BE2C (cell line): ENCODE measurements at places on chromosomes 2 and 18.

DNA sequence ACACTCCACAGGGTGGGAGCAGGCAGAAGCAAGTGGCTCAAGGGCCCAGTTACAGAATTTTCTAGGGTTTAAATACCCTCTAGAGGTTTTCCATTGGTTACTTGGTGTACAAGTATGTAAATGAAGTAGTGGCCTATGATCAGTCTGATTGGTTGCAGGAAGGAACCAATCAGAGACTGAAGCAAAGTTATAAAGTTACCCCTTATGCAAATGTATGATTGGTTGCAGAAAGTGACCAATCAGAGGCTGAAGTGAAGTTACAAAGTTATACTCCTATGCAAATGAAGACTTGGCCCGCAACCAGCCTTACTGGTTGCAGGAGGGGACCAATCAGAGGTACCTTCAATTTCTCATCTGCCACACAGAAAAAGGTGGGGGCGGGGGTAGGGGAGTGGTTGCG lies 154.6 kb downstream of the INO80D start:
- DNase-seq = peak; percentile 45

DNA sequence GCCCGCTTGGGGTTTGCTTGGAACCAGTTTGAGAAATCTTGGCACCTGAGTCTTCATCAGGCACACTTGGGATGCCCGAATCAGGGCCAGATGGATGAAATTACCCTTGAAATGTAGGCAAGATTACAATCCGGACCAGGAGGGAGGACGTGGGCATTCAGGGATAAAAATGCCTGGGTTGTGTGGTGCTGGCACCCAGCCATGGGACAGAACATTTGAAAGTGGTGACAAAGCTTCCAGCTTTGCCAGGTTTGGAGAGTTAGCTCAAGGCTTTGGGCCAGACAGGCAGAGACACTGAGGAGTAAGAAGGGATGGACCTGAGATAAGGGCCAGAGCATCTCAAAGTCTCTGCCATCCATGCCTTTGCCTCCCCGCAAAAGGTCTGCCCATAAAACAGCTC lies 182.2 kb downstream of the TTC32 start:
- DNase-seq = no peak

DNA sequence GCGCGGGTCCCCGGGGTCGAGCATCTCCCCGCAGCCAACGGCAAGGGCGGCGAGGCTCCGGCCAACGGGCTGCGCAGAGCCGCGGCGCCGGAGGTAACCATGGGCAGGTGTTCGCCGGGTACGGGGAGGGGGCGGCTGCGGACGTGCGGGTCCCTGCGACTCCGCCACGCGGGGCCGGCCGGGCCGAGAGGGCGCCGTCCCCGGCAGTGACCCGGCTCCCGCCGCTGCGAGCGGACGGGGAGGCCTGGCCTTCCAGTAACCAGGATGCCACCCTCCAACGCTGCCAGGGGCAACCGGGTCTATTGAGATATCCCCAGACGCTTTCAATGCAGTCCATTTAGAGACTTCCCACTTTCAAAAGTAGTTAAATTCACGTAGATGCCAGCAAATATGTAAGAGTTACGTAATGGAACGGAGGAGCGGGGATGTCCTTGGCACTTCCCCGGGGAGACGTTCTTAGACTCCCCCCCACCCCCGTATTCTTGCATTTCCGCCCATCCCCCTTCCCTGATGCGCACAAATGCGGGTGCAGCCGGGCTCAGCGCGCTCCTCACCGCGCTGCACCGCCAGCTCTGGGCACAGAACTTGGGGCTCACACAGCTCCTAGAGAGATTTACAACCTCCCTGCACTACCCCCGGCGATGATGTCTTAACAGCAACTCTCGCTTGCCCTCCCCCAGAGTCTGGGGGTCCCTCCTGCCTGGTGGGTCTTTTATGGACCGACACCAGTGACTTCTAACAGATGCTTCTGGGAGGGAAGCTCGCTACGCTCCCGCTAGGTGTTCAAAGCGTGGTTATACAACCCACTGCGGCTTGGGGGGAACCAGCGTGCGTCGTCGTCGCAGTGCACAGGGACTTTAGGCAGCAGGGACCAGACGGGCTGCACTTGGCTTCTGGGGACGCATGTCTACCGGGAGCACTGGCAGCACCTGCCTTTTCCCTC lies 657 bp downstream of the SGPP2 start:
- DNase-seq = no peak

GRCh38 chr18:34224423-34225217 lies at the start of gene NOL4:
Gene NOL4, minus strand, starts transcription at chr18:34224913. Its CDS starts 1,660 bp downstream, at chr18:34223253.
- DNase-seq = peak; percentile 89

DNA sequence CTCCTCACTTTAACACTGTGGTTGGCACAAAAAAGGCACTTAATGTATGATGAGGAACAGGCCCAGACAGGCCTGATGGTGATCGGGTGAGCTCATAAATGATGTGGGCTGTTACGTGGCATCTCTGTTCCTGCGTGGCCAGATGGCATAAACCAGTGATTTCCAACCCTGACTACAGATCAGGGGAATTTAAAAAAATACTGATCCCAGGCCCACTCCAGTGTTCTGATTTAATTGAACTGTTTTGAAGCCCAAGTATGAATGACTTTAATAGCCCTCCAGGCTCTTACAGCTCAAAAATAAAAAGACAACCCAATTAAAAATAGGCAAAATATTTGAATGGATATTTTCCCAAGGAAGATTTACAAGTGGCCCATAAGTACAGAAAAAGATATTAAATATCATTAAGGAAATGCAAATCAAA lies 48.2 kb downstream of the LIPG start:
- no peak for DNase-seq

DNA sequence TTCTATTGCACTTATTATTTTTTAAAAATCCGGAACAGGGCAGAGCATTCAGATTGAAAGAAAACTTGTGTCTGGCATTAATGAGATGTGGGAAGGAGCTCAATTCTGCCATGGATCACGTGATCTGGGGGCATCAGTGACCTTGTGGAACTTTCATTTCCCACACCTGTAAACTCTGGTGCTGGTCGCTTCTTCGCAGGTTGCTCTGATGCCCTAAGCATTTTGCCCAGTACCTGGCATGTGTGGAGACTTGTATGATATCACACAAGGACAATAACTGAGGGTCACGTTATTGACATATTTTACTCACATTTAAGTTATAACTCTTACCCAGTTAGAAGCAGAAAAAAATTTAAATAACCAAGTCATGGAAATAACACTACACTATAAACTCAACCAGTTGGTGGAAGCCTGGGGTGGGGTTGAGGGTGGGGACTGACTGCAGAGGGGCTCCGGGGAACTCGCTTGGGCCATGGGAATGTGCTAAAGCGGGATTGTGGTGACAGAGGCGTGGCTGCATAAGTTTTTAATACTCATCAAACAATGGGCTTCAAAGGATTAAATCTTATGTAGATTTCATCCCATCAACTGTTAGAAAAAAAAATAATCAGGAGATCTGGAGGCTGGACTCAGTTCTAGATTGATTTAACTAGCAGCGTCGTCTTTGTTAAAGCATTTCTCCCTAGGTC lies 36.5 kb downstream of the ST3GAL5 start:
- DNase-seq = no peak

GRCh38 chr18:51653507-51654213 lies 456.2 kb upstream of the MEX3C start:
- DNase-seq = no peak

- DNase-seq = no peak
Observed at GRCh38 chr18:79872527-79873444, 75.0 kb downstream of the KCNG2 start.

- no peak for DNase-seq
Observed at GRCh38 chr2:74887445-74887951, 53.6 kb downstream of the HK2 start.

DNA sequence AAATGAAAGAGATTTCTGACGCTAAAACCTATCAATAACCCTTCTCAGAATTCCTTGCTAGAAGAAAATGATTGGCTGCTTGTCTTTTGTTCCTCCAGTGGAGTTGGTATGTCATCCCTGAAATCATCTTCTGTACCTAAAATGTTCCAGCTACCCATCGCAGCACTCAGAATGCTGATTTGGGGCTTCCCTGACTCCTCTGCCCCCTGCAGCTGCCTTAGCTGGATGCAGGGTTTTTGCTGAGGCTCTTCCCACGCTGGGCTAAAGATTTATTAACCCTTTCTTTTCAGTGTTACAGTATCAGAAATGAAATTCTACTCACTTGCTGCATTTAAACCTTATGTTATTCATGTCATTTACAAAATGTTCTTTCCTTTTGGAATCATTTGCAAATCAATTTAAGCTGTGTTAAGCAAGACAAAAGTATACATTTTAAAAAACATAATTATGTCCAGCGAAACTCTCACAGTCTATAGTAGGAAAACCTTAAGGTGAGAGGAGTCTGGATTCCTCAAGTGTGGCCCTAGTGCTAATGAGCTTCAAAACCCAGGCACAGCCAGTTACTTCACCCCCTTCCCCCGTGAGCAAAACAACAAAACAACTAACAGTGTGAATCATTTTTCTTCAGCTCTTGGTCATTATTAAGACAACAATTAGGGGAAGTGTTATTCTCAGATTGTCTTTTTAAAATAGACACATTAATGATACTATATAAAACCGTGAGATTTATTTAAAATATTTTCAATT lies 32.8 kb downstream of the PKP4 start:
- no peak for DNase-seq

GRCh38 chr2:26717362-26717761 lies 24.8 kb downstream of the KCNK3 start:
- no peak for DNase-seq

DNA sequence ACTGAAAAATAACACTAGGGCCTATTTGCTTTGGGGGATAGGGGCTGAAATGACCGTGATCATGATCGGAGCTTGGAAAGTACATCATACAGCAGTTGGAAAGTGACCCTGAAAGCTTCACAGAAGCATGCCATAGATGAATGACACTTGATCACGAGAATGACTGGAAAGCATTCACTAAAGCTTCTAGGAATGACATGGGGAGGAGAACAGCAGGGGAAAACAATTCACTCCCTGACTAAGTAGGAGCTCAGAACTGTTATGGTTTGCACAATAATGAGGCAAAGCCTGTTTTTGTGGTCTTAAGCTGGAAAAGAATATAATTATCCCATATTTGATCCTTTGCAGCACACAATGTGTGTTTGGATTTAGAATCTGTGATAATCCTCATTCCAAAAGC lies 237.5 kb downstream of the NOL4 start:
- no peak for DNase-seq

GRCh38 chr2:238571661-238572372 lies 145.1 kb downstream of the ASB1 start:
- DNase-seq = no peak

DNA sequence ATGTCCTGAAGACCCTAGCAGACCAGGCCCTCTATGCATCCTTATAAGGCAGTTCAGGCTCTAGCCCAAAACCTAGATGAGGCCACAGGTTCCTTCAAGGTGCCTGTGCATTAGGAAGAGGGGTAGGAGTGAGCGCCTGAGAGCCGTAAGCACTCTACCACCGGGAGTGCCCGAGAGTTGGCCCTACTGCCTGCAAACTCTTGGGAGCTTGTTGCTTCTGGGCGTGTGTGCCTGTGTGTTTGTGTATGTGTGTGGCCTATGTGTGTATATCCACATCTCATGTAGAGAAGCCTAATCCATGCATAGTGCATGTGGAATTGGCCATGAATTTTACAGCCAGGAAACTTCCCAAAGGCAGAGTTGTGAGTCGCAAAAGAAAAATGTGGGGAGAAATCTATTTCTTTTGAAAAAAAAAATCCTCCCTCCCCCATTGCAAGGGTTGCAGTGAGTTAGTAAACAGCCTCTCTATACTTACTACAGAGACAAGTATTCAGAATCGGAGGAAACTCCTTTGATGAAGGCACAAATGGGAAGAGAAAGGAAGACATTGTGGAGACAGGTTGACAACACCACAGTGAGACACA lies 96.8 kb downstream of the ADD2 start:
- no peak for DNase-seq

DNA sequence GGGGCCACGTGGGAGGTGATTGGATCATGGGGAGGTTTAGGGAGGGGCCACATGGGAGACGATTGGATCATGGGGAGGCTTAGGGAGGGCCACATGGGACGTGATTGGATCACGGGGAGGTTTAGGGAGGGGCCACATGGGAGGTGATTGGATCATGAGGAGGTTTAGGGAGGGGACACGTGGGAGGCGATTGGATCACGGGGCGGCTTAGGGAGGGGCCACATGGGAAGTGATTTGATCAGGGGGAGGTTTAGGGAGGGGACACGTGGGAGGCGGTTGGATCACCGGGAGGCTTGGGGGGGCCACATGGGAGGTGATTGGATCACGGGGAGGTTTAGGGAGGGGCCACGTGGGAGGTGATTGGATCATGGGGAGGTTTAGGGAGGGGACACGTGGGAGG lies 22.5 kb upstream of the SALL3 start:
- DNase-seq = peak; percentile 14

DNA sequence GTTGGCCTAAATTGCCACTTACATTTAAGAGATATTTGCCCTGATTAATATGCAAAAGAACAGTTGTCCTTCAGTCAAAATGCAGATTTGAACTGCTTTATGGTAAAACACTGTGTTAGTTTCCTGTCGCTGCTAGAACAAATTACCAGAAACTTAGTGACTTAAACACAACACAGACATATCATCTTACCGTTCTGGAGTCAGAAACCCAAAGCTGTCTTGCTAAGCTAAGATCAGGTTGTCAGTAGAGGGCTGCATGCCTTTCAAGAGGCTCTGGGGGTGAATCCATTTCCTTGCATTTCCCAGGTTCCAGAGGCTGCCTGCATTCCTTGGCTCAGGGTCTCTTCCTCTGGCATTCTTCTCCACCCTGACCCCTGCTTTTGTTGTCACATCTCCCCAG lies 149.5 kb downstream of the FAM161A start:
- no peak for DNase-seq
